Coronary artery (tissue), 2 donors: ENCODE measurements at places on chromosomes 4 and X.

DNA sequence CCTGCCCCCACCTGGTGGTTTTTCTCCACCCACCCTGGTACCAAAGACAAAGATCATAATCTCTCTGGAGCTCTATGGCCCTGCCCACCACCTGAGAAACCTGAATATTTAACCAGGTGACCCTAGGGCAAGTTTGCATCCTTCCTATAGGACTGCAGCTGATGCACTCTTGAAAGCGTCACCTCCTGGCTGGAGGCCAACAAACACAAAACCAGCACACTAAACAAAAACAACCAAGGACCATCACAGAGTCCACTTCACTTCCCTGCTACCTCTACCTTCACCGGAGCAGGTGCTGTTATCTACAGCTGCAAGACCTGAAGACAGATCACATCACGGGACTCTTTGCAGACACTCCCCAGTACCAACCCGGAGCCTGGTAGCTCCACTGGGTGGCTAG lies 296.7 kb upstream of the FGF13 start:
- DNase-seq = no peak

DNA sequence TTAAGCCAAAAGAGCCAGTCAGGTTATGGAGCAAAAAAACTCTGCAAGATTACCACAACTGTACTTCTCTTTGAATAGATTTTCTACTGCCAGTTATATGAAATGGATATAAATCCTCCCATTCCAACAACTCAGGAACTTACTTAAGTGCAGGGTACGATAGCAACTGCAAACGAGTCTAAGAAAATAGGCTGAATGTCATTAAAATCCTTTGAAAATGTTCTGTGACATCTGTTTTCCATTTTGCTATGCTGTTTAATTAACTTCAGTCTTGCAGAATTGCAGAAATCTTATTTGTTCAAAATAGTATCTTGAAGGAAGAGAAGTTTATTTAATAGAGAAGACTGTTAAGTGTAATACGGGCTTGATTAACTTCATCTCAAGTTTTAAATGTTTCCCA lies 243.8 kb downstream of the PALLD start:
- DNase-seq = no peak

DNA sequence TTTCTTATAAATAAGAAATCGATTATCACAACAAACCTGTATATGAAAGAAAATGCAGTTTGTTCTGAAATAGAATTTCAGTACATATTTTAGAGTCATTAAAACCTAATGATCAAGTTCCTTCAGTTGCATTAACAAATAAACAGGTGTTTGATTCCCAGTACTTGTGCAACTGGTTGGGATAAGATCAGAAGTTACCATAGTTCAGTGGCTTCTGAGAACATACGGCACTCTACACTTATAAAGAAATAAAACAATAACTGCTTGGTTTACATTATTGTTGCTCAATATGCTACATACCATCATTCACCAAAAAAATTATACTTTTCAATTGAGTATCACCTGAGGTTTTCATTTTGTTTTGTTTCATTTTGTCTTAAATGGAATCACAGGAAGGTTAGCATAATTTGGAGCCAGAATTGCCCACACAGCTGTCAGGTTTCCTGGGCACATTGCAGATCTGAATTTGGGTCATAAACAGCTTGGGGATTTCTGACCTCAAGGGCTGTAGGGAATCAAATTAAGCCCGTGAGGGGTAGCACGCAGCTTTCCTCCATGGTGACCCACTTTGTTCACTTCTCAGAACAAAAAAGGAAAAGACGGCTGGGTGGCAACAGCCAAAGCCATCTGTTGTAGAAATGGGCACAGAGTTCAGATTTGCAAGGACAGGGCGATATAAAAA lies 14.9 kb upstream of the CCNG2 start:
- no peak for DNase-seq

DNA sequence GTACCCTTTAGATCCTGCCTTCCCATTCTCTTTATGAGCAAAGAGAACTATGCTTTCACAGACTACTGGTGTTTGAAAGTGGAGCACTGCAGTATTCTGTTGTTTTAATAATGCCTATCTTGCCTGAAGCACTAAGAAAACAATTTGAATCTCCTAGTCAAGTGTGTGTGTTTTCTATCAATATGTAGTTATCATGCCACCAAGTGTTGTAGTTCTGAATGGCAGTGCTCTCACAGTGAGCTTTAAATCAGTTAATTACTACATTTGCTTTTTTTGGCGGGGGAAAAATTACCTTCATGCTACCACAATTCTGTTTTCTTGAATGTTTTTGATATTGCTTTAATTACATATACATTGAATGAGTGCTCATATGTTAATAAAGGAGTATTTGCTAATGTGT lies 143.6 kb upstream of the FAM47A start:
- no peak for DNase-seq
